8988T (cell line): ENCODE measurements at places on chromosomes 7 and 10.

DNA sequence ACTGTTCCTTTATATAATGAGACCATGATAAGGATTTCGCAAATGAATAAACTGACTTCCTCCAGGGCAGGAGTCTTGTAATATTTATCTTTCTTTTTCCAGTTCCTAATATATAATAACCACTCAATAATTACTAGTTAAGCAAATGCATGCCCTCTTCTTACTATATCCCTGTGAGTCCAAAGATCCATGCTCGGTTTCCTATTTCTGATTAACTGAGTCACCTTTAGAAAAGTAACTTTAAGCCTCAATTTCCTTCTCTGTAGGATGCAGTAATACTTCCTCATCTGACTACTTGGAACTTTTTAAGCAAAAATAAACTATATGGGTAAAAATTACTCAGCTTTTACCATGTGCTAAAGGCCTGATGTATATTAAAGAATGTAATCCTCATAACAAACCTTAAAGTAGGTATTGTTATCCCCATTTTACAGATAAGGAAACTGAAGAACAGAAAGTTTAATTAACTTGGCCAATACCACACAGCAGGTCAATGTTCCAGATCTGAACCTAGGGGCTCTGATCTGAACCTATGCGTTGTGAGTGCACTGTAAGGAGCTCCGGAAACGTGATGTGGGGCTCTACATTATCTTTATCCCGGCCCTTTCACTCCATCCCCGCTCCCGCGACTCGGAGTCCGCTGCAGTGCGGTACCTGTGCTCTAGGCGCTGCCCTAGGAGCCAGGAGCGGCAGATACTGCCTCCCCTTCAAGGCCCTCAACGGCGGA lies 458 bp downstream of the COX15 start:
- DNase-seq = no peak

DNA sequence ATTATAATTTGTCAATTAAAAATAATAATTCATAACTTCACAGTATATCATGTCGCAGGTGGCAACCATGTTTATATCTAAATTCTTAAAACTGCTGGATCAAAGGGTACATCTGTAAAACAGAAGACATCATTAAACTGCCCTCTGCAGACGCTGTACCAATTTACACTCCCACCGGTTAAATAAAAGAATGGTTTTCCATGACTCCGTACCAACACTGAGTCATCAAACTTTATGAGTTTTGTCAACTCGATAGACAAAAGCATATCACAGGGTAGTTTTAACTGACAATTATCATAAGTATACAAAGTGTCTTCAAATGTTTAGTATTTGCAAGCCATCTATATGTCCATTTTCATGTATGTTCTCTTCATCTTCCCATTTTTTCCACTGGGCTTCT lies 5.7 kb upstream of the GSTK1 start:
- DNase-seq = no peak

GRCh38 chr7:126079581-126079980 lies 1150.0 kb upstream of the POT1 start:
- no peak for DNase-seq

GRCh38 chr10:63224241-63224640 lies 91.1 kb downstream of the NRBF2 start:
- no peak for DNase-seq

DNA sequence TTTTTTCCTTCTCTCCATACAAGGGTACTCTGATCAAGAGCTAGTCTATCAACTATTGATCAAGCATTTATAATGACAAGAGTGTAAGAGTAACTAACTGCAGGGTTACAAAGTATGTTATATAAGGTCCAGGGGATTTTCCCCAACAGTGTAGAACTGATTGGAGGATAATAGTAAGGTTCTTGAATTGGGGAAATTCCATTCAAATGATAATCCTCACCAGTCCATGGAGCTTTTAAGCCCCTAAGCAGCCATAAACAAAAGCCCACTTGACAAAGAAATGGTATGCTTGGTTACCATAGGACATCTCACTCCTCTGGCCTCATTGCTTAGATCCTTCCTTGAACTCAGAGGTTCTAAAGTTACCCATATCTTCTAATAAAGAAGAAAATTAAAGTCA lies 8.2 kb downstream of the YME1L1 start:
- no peak for DNase-seq
